ENCODE measurements at places on chromosomes 6 and 20.

DNA sequence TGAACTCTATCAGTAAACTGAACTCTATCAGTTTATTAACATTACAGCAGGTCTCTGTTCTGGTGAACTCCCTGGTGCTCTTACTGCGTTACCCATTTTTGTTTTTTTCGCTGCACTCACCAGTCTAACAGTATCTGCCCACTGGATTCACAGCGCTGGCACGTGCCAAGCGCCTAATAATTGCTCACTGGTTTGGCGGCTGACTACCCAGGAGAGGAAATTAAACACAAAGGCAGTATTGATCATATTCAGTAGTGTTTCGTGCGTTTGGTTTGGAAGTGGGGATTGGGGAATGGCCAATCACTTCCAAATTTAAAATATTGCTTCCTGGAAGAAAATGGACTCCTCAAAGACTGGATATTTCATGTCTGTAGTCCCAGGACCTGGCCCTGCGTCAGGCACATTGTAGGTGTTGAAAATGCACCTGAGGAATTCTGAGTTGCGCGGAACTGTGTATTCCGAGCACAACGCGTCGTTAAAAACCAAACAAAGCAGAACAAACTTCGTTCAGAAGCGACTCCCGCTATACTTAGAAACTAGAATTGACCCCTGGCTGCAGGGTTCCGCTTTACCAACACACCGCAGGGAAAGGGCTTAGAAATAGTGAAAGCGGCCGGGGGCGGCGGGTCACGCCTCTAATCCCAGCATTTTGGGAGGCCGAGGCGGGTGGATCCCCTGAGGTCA is 1.1 kb upstream of the RPS12 start:
- DNase-seq, result no peak

DNA sequence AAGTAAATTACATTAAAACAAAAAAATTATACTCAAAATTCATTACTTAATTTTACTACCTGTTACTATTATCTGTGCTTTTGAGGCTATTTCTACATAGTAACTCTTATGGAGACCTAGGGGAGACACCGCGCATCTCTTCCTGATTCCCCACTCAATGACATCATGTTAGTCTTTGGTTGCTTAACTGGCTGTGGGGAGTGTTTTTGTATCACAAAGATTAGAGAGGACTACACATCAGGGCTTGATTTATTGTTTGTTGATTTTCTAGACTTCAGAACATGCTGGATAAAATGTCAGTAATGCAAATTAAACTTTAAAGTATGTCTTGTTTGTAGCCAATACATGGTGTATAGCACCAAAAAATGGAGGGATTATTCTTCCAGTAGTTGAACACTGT is 26.0 kb downstream of the SLC2A10 start:
- DNase-seq, result no peak

DNA sequence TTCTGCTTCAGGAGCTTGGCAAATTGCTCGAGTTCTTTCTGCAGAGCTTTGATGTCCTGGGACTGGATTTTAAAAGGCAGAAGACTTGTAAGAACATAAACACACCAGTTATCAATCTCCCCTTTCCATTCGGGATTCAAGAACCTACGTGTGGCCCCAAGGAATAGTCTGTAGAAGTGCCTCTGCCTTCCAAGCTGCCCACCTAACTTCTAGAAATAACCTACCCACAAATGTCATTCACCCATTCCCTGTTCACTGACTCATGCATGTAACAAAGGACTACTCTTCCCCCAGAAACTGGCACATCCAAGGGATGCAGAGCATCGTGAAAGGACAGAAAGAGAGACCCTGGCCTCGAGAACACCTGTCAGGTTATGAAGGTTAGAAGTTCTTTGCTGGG is 4.5 kb downstream of the POU5F1 start:
- DNase-seq, result no peak

DNA sequence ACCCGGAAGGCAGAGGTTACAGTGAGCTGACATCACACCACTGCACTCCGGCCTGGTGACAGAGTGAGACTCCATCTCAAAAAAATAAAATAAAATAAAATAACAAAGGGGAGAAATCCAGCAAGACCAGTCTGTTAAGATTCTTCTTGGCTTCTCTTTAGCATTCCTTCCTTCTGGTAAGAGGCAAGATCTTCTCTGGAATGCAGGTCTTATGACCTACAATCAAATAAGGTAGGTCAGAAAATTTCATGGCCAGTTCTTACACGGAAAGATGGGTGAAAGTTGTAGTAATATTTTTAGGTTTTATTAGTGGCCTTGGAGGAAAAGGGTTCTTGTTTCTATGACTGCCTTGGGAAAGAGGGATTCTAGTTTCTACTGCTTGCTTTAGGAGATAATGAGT is 180.9 kb downstream of the FUT9 start:
- no peak for DNase-seq

DNA sequence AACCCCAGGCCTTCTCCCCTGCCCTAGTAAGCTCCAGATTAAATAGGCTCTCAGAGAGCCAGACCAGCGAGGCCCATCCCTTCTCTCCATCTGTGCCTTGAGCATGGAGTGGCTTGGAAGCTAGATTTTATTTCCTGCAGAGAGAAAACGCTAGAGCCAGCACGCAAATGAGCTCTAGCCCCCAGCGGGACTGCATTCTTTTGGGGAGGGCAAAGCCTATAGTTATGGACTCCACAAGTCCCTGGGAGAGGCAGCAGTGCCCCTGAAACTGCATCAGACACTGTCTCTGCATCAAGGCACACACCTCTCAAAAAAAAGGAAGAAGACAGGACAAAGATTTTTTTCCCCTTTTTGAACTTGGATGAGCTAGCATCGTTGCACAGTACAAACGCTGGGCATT is 15.8 kb downstream of the FOXF2 start:
- DNase-seq, result no peak

DNA sequence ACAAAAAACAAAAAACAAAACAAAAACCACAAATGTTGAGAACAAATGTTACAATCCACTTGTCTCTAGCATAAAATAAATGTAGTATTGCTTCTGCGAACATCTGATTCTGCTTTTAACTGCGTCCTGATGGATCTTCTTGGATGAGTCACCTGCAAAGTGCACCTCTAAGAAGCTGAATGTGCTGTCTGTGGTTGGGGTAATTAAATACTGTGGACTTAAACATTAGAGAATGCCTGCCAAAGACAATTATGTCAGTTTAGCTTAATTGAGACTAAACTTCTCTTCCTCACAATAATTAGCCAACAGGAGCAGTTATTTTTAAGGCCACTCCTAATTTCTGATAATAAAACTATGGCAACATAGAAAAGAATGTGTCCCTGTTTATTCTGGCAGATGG is 253.4 kb downstream of the PHACTR1 start:
- no peak for DNase-seq

DNA sequence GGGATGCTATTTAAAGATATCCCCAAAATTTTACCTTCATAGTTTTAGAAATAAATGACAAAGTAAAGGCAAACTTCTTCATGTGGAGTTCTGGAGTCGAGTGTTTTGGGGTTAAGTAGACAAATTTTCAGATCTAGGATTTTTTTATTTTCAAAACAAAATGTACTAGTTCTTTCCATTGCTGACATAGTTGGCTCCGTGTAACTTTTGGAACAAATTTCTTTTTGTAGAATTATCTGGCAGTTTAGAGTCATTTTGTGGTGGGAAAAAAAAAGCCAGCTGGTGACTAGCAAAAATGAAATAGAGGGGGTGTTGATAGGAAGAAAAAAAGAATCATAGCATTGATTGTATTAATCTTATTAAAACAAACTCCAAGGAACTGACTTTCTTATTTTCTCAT is 131.6 kb upstream of the TCF21 start:
- DNase-seq, result no peak

DNA sequence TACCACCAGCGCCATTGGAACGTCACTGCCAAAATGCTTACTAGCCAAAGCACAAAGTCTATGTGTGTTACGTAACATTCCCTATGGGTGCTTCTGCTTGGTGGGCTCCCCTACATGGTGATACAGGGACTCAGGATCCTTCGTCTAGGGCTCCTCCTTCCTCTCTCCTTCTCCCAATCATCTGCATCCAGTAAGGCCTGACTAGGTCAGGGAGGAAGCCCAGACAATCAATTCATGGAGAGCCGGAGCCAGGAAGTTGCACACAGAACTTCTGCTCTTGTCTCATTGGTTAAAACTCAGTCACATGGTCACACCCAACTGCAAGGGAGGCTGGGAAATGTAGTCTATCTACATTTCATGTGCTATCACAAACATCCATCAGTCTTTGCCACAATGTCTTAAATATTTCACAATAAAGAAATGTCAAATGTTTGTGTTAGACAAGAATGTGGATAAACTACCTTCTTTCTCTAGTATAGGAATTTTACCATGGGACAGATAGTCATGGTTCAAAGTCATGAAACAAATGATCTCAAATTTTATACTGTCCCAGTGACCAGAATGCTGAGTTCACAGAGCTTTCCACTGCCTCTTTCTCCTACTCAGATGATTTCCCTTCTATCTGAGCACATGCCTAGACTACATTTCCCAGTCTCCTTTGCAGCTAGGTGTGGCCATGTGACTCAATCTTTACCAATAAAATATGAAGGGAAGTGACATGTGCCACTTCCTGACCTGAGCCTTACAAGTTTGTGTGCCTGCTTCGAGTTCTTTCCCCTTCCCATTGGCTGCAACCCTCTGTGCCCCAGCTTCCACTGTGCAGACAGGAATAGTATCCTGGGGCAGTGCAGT is 9.3 kb upstream of the KCNK15 start:
- peak; percentile 81 for DNase-seq

DNA sequence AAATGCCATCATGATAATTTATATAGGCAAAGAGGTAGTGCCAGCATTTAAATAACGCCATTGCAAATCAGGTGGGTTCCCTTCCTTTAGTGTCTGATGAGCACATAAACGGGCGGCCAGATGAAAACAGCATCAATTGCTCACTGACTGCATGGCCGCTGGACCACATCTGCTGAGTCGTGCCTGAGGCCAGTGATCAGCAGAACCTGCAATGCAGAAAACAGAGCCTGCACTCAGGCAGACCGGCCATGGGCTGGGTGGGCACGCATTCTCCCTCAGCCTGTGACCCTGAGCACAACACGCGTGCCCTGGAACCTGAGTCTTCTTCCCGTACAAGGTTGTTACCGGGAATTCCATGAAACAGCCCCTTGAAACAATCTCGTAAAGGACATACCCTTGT is 144.0 kb upstream of the THBS2 start:
- DNase-seq, result no peak

DNA sequence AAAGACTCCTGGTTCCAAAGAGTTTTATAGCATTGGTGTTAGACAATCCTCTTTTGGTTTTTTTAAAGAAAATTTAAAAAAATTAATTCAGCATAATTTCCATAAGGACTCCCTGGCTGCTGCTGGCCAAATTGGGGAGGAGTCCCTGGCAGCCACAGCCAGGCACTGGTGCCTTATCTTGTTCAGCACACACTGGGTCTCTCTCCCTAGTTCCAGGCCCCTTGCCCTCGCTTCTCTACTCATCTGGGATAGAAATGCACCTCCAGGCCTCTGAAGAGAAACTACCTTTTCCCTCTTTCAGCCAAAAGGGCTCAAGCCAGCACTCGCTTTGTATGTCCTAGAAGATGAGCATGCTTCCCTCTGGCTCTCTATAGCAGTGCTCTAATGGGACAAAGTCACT is 13.4 kb upstream of the MAPK13 start:
- no peak for DNase-seq

GRCh38 chr6:154805288-154805911 is 72.2 kb downstream of the SCAF8 start:
- no peak for DNase-seq

GRCh38 chr20:3712279-3712873 is at the start of gene SIGLEC1:
TSS of gene SIGLEC1 (minus strand) at chr20:3712600. CDS start at chr20:3707128, 5,472 bp downstream.
- DNase-seq, result no peak

- DNase-seq, result no peak
Observed at GRCh38 chr20:17818187-17818586, 118.4 kb downstream of the BANF2 start.

GRCh38 chr20:44795836-44796235 is 14.5 kb downstream of the RIMS4 start:
- DNase-seq, result no peak

DNA sequence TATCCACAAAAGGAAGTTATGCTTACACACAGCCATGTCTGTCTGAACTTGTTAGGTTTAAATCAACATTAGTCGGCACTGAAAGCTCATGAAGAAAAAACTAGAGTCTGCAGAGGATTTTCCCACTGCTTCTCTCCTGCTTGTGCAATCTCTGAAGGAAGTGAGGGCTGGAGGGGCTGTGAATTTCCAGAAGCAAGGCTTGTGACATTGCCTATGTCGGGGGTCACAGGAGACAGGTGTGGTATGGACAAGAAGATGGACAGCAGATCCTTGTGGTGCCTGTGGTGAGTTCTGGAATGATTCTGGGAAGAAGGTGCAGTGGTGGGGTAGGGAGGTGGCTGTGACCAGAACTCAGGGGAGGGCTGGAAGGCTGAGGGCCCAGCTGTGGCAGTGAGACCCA is 84.3 kb upstream of the TRAF3IP2 start:
- no peak for DNase-seq

DNA sequence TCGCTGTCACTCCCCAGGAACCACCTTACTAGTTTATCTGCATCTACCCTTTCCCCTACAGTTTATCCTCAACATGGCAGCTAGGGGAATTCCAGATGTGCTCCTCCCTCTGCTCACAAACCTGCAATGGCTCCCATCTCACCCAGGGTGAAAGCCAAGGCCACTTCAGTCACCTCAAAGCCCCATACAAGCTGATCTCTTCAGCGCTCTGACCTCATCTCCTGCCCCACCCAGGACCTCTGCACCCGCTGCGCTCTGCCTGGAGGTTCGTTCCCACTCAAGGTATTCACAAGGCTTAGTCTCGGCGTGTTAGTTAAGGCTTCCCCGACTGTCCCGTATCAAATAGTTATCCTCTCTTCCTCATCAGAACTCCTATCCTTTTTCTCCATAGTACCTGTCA is 28.6 kb upstream of the SPDEF start:
- DNase-seq, result no peak

- no peak for DNase-seq
Observed at GRCh38 chr20:50029697-50030461, 47.1 kb downstream of the SNAI1 start.

DNA sequence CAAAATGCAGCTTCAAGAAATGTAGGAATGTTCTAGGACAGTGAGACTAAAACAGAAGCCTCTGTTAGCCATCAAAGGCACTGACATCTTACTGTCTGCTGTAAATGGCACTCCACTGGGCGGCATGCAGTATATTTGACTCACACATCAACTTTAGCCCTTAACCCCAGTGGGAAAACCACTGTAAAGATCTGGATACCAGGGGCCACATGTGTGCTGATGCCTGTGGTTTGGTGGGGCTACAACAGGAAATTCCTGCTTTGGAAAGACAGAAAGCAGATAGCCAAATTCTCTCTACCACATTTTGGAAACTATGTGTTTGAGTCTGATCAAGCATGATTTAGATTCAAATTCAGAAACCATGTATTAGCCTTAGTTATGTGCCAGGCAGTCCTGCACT is 4.3 kb downstream of the PFDN4 start:
- DNase-seq, result peak; percentile 83

GRCh38 chr6:156961282-156961892 is 184.2 kb downstream of the ARID1B start:
- no peak for DNase-seq

- peak; percentile 50 for DNase-seq
Observed at GRCh38 chr6:188821-189655, 103.2 kb upstream of the DUSP22 start.

DNA sequence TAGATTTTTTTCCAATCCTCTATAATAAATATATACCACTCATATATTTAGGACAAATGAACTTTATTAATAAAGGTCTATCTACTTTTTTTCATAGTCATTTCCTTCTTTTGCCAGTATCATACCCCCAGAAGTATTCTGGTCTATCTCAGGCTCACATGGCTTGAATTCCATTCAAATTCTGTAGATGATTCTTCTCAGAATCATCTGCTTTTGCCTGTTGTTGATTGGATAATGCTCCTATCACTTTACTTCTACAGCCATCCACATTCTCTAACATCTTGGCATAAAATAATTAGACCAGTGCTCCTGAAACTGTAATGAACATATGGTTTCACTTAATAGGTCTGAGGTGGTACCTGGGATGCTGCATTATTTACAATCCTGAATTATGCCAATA is 121.2 kb downstream of the GFRAL start:
- DNase-seq, result no peak

Measured in fibroblast of skin of left biceps (primary cell).